ENCODE measurements at places on chromosomes 3 and 15. TPM values are rescaled to one million over a fixed set of nuclear protein-coding genes. Genes with fewer than 3 reads are reported as not detected.

DNA sequence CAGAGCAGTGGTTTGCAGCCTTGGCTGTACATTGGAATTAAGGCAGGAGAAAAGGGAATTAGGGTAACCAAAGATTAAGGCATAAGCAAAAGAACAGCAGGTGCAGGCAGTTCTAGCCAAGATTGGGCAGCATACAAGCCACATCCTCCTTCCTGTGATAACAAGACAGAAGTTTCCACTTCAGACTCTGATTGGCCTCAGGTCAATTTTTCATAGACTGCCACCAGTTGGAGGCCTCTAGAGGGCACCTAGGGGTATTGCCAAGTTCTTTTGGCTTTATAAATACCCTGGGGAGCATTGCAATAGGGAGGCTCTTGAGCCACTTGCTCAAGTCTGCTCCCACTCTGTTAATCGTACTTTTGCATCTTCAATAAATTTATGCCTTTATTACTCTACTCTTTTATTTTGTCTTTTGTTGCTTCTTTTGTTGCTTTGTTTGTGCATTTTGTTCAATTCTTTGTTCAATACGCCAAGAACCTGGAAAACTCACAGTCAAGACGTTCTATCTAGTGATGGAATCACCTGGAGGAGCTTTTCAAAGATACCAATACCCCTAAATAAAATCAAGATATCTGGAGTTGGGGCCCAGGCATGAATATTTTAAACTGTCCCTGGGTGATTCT is 32.2 kb upstream of the FMN1 start:
- DNase-seq, result peak; percentile 84
- H3K27ac ChIP-seq, result no peak overlapping the region
- no peaks in the 10 kb centered on the region for H3K27me3 ChIP-seq
- no peak overlapping the region for H3K4me3 ChIP-seq
- no peaks in the 10 kb centered on the region for H3K36me3 ChIP-seq

The HHLA2 gene
- 0.43 TPM for total RNA-seq

DNA sequence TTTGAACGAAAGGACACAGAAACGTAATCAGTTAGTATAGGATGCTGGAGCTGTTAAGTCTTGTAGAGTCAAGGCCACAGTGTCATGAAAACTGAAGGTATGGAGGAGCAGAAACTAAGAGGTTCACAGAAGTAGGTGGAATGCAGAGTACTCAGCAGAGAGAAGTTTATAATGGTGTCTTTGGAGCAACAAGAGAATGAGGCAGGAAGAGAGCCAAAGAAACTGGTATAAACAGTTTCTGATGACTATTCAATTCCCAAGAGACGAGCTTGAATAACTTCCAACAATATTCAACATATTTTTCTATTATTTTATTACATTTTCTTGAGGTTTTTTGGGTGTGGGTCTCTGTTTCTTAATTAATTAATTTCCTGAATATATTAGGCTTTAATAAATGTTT is 29.6 kb downstream of the GALK2 start:
- no peak for DNase-seq
- no peak overlapping the region for H3K4me3 ChIP-seq
- H3K27me3 ChIP-seq, result no peaks in the 10 kb centered on the region
- H3K27ac ChIP-seq, result no peak overlapping the region

The FBN1 gene
- 1.3 TPM for total RNA-seq

DNA sequence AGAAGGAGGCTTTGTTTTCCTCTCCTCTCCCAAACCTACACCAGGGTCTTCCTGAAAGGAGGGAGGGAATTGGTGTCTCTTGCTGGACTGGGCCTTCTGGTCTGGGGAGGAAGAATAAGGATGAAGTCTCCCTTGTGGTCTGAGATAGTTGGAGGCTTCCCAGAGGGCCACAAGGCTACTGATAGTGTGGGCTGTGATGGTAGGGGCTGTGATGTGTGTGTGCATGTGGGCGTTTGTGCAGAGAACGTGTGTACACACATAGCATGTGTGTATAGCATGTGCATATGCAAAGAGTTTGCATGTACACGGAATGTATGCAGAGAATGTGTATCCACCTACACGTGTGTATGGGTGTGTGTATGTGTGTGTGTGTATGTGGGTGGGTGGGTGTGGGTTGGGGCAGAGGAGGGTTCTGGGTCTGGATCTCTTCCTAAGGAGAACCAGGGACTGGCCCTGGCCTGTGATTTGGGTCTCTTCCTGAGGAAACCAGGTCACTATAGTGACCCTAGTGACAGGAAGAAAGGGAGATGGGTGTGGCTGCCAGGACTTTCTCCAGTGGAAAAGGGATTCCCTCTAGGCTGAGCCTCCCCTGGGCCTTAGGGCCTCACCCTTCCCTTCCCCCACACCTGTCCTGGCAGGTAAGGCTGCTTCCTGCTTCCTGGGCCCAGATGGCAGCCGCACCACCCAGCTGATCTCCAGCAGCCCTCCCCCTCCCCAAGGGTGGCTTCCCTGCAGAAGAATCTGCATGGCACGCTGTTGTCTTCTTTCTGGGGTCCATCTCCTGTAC is 1.7 kb downstream of the FLNB start:
- H3K4me1 ChIP-seq, result peaks cover 9% of the 10 kb centered on the region
- H3K27me3 ChIP-seq, result no peaks in the 10 kb centered on the region
- H3K4me3 ChIP-seq, result peak overlapping the region; percentile 100
- H3K27ac ChIP-seq, result peak overlapping the region; percentile 66
- H3K36me3 ChIP-seq, result no peaks in the 10 kb centered on the region

The PLIN1 gene
- total RNA-seq, result 1.8 TPM

DNA sequence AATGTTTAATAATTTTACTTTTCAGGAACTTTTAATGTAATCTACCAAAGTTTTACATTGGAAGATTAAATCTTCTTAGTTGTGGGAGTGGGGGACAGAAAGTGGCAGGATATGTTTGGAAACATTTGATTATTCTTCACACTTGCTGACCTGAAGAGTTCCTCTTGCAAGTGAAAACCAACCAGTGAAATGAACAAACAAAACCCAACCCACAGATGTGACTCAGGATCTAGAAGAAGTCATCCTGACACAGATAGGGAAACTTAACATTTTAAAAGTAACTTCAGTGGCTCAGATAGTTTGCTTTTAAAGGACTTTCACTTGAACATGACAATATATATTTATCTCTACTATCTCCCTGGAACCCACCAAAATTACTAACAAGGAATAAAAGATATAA is 55.4 kb downstream of the ASTE1 start:
- H3K36me3 ChIP-seq, result peaks cover 19% of the 10 kb centered on the region
- no peaks in the 10 kb centered on the region for H3K27me3 ChIP-seq
- H3K4me3 ChIP-seq, result no peak overlapping the region
- no peak for DNase-seq
- H3K4me1 ChIP-seq, result no peaks in the 10 kb centered on the region

- H3K27me3 ChIP-seq, result no peaks in the 10 kb centered on the region
- no peaks in the 10 kb centered on the region for H3K4me1 ChIP-seq
- no peaks in the 10 kb centered on the region for H3K36me3 ChIP-seq
- no peak overlapping the region for H3K4me3 ChIP-seq
- DNase-seq, result no peak
- no peak overlapping the region for H3K27ac ChIP-seq
Observed at GRCh38 chr3:153614563-153614962, 452.5 kb downstream of the RAP2B start.

The GOLGA8J gene
- total RNA-seq, result 0.30 TPM

DNA sequence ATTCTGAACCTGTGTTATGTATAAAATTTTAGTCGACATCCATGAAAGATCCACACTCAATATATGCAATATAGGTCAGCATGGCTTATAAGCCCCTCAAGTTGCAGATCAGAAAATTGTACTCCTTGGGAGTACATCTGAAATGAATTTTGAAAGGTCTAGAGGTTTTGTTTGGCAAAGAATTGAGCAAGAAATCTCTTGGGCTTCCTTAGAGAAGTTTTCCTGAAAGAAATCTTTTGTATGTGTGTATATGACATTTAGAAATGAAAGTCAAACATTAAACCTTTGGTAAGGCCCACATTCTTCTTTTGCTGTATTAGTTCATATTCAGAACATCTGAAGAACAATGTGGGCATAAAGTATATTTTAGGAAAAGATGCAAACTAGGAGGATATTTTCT is 1006.6 kb downstream of the NAALADL2 start:
- H3K4me3 ChIP-seq, result no peak overlapping the region
- no peak for DNase-seq
- H3K27ac ChIP-seq, result no peak overlapping the region
- H3K36me3 ChIP-seq, result no peaks in the 10 kb centered on the region

GRCh38 chr3:190008432-190008831 is 112.3 kb downstream of the P3H2 start:
- no peaks in the 10 kb centered on the region for H3K4me1 ChIP-seq
- H3K27ac ChIP-seq, result no peak overlapping the region
- no peaks in the 10 kb centered on the region for H3K36me3 ChIP-seq
- H3K4me3 ChIP-seq, result no peak overlapping the region
- no peak for DNase-seq

The PPCDC gene
- total RNA-seq, result 11.7 TPM

DNA sequence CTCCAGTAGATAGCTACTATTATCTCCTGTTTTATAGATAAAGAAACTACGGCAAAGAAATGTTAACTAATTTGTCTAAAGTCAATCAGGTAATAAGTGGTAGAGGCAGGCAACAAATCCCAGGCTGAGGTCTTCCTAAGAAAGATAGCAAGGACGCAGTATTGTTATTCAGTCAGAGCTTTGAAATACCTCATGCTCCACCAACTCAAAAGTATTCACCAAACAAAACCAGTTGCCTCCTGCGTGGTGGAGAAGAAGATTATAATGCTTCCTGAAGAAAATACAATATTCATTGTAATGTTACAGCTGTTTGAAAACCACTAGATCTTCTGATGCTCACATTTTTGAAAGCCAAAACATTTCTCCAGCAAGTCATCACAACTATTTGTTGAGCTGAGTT is 138.2 kb upstream of the CNTN4 start:
- no peaks in the 10 kb centered on the region for H3K4me1 ChIP-seq
- no peaks in the 10 kb centered on the region for H3K36me3 ChIP-seq
- no peak overlapping the region for H3K27ac ChIP-seq
- no peak for DNase-seq
- H3K27me3 ChIP-seq, result no peaks in the 10 kb centered on the region

- H3K4me3 ChIP-seq, result no peak overlapping the region
- DNase-seq, result no peak
- no peaks in the 10 kb centered on the region for H3K27me3 ChIP-seq
- H3K36me3 ChIP-seq, result no peaks in the 10 kb centered on the region
Observed at GRCh38 chr3:40502034-40502433, 3.8 kb upstream of the ZNF620 start.

- H3K4me3 ChIP-seq, result no peak overlapping the region
- no peak overlapping the region for H3K27ac ChIP-seq
- H3K4me1 ChIP-seq, result no peaks in the 10 kb centered on the region
- no peaks in the 10 kb centered on the region for H3K36me3 ChIP-seq
- no peak for DNase-seq
Observed at GRCh38 chr15:50880651-50881114, 27.8 kb upstream of the AP4E1 start.

DNA sequence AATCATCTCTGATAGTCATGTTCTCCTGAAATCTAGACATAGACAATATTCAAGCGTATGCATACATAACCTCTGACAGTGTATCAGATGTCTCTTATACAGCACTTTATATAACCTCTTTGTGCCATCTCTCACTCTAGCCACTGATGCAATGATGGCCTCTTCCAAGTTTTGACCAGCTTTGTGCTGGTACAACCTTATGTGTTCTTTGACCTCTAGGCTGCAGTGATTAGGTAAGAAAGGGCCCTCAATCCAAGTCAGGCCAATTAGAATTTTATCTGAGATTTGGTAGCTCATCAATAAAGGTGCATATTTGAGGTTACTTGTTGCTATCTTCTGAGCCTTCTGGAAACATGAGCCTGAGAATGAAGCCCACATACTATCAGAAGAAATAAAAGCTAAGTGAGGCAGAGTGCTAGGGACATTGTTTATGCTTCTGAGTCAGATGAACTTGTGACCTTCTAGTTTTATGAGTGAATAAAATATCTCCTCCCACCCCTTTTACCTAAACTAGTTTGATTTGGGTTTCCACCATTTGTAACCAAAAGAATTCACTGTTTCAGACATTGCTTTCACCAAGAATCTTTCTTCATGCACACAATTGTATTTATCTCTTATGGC is 283.2 kb upstream of the SUCLG2 start:
- no peak overlapping the region for H3K4me3 ChIP-seq
- no peaks in the 10 kb centered on the region for H3K36me3 ChIP-seq
- H3K27me3 ChIP-seq, result no peaks in the 10 kb centered on the region
- H3K27ac ChIP-seq, result no peak overlapping the region
- no peak for DNase-seq
- H3K4me1 ChIP-seq, result no peaks in the 10 kb centered on the region

DNA sequence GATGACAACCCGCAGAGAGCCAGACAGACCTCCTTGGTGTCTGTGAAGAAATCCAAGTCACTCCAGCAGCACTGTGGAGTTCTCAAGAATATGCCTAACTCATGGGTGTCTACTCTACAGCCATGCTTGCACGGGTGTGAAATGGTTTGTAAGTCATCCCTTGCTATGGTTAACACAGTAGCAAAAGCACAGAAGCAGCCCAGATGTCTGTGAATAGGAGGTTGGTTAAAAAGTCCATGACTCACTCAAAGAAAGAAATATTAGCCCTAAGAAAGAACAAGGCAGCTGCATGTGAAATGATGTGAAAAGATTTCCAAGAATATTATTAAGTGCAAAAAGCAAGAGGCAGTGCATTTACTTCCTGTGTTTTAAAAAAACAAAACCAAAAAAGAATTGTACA is 12.1 kb upstream of the LIMD1 start:
- no peak overlapping the region for H3K27ac ChIP-seq
- H3K27me3 ChIP-seq, result no peaks in the 10 kb centered on the region
- no peaks in the 10 kb centered on the region for H3K36me3 ChIP-seq
- H3K4me3 ChIP-seq, result no peak overlapping the region

- H3K27me3 ChIP-seq, result no peaks in the 10 kb centered on the region
- no peak overlapping the region for H3K27ac ChIP-seq
- H3K36me3 ChIP-seq, result peaks cover 5% of the 10 kb centered on the region
Observed at GRCh38 chr3:47643092-47643491, 64.4 kb upstream of the CSPG5 start.

GRCh38 chr3:80677796-80678195 is 910.0 kb upstream of the ROBO1 start:
- no peaks in the 10 kb centered on the region for H3K4me1 ChIP-seq
- H3K27ac ChIP-seq, result no peak overlapping the region
- no peaks in the 10 kb centered on the region for H3K36me3 ChIP-seq
- no peaks in the 10 kb centered on the region for H3K27me3 ChIP-seq
- no peak for DNase-seq

The ST8SIA2 gene
- not detected for total RNA-seq

DNA sequence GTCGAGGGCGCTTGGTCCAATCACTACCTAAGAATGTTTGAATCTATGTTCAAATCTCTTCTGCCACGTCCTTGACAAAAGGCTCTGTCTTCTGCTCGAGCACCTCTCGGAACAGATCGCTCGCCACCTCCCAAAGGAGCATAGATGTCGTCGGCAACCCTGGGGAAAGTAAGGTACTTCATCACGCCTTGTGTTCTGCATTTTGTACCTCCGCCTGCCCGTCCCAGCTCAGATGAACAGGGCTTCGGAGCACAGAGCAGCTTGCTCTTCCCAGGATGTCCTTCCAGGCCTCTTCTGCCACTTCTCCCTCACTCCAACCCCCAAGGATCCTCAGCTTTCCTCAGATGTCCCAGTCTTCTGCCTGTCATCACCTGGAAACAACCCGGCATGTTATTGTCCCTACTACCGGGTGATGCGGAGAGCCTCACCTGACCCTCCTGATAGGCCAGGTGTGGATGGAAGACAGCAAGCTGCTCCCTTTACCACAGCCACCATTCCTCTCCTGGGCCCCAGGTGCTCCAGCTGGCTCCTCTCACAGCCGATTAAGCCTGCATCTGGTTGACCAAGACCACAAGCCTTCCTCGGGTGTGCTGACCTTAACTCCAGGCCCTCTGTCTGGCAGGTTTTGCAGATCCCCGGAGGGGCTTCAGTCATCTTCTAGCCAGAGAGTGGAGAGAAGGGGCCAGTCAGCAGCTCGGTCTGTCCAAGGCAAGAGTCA is 270.5 kb downstream of the FAM43A start:
- no peaks in the 10 kb centered on the region for H3K27me3 ChIP-seq
- DNase-seq, result no peak
- no peak overlapping the region for H3K27ac ChIP-seq
- no peaks in the 10 kb centered on the region for H3K4me1 ChIP-seq
- H3K36me3 ChIP-seq, result no peaks in the 10 kb centered on the region
